ENCODE measurements at places on chromosomes 1 and 21. TPM values are rescaled to one million over a fixed set of nuclear protein-coding genes. Genes with fewer than 3 reads are reported as not detected.

- DNase-seq = no peak
Observed at GRCh38 chr1:101293461-101294051, 56.7 kb downstream of the S1PR1 start.

DNA sequence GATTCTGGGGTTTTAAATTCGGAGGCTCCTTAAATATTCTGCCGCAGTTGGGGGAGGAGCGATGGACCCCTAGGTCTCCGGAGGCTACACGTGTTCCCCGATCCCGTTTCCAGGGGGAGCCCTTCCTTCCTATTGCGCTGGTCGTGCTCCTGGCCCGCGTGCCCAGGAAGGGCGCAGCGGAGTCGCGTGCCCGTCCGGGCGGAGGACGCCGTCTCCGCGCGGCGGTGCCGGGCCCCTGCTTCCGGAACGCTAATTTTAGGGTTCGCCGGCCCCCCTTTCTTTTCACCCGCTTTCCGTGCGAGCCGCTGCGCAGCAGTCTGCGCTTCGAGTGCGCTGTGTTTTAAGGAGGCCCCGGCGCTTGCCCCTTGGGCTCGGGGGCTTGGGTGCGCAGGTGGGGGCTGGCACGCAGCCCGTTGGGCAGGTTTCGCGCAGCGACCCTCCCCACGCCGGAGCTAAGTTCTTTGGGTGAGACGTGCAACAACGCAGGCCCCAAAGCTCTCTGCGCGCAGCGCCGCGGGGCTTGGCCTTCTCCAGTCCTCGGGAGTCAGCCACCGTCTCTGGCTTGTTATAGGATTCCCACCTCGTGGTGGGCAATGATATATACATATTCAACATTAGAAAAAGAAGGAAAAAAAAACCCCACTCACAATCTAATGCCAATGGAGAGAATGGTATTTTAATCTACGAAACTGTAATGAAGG, 43.5 kb upstream of the DNAJC6 start:
- DNase-seq = peak; percentile 89

- no peak for DNase-seq
Observed at GRCh38 chr1:183817576-183818288, 12.8 kb downstream of the RGL1 start.

- DNase-seq = no peak
Observed at GRCh38 chr1:186306533-186306932, 68.5 kb downstream of the TPR start.

DNA sequence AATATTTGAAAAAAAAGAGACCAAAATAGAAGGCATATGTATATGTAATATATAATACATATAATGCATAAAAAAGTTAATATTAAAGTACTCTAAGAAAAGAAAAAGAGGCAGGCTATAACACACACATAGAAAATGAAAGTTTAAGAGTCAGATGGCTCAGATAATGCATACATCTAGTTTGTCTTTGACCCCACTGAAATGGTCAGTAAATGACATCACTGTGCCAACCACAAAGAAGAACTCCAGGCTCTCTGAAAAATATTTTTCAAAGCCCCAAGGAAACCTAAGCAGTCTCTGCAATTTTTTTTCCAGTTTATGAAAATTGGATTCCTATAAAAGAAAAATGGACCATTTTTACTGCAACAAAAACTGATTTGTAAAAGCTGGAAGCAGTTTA, 55.4 kb upstream of the SCYL3 start:
- DNase-seq = no peak

The RRP1 gene
- 36.4 TPM for total RNA-seq

The MYCL gene
- 35.0 TPM for total RNA-seq
